Activated CD4-positive, alpha-beta T cell treated with anti-CD3 and anti-CD28 coated beads, Interleukin-2, amount 10 ng/mL, durations not matched to agents 24 days and 14 days (primary cell): ENCODE measurements at places on chromosomes 6 and 20. TPM values are rescaled to one million over a fixed set of nuclear protein-coding genes. Genes with fewer than 3 reads are reported as not detected.

Gene OTOR
- total RNA-seq: not detected in 2 replicates

Gene RAB44
- total RNA-seq: 0.07 TPM in 1 of 2 replicates, not detected in the other

Gene WFDC10B
- total RNA-seq: not detected in 2 replicates

Gene OOEP
- 0.47 TPM in 2 replicates for total RNA-seq

DNA sequence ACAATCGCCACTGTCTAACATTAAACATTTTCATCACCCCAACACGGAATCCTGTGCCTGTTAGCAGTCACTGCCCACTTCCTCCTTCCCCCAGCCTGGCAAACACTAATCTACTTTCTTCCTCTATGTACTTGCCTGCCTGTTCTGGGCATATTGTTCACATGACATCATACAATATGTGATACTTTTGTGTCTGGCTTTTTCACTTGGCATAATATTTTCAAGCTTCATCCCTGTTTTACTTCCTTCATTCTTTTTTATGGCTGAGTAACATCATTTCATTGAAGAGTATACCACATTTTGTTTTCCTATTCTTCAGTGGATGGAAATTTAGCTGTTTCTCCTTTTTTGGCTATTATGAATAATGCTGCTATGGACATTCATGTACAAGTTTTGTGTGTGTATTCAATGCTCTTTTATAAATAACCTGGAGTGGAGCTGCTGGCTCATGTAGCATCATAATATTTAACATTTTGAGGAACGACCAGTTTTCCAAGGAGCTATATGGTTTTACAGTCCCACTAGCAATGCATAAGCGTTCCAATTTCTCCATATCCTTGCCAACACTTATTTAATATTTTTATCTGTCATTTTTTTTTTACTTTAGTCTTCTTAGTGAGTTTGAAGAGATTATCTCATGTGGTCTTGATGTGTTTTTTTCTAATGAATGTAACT lies 360.1 kb downstream of the HDGFL1 start:
- DNase-seq: no peak
- H3K36me3 ChIP-seq: no peaks in the 10 kb centered on the region
- no peaks in the 10 kb centered on the region for H3K27me3 ChIP-seq
- H3K4me3 ChIP-seq: no peak overlapping the region
- H3K4me1 ChIP-seq: no peaks in the 10 kb centered on the region

GRCh38 chr6:12637960-12638641 lies 78.5 kb upstream of the PHACTR1 start:
- H3K4me3 ChIP-seq: no peak overlapping the region
- H3K4me1 ChIP-seq: peaks cover 6% of the 10 kb centered on the region
- no peaks in the 10 kb centered on the region for H3K36me3 ChIP-seq
- H3K27ac ChIP-seq: no peak overlapping the region

DNA sequence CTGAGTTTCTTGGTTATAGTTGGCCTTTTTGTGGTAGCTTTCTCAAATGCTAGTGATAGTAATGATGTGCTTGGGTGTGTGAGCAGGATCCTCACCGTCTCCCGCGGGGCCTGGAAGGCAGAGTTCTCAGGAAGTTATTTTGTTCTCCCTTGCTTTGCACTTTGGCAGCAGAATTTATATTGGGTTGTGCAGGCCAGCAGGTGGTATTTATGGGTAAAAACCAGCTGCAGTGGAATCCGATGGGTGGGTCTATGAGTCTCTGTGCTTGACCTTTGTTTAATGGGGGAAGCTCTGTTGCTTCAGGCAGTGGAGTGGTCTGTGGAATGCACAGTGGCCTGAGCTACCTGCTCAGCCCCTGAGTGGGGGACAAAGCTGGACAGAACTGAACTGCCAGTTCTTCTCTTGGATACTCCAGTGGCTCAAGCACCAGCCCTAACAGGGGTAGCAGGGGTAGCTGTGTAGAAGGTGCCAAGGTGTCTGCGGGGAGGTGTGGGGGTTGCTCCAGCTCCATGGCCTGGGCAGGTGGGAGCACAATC lies 27.3 kb downstream of the IGF2R start:
- DNase-seq: no peak
- H3K27ac ChIP-seq: peak overlapping the region; percentile 27
- no peak overlapping the region for H3K4me3 ChIP-seq
- peaks cover 57% of the 10 kb centered on the region for H3K4me1 ChIP-seq

- peaks cover 10% of the 10 kb centered on the region for H3K4me1 ChIP-seq
- H3K27me3 ChIP-seq: peaks cover 68% of the 10 kb centered on the region
- H3K36me3 ChIP-seq: no peaks in the 10 kb centered on the region
- DNase-seq: peak; percentile 90
- H3K27ac ChIP-seq: peak overlapping the region; percentile 59
These were observed 10.9 kb downstream of the IL20RA start for GRCh38 chr6:137033828-137034227.

- no peak for DNase-seq
- no peak overlapping the region for H3K4me3 ChIP-seq
- H3K27me3 ChIP-seq: no peaks in the 10 kb centered on the region
These were observed 8.9 kb upstream of the TMEM14A start for GRCh38 chr6:52662031-52662430.

GRCh38 chr6:31143148-31143547 lies 4.3 kb upstream of the PSORS1C2 start:
- DNase-seq: no peak
- no peak overlapping the region for H3K27ac ChIP-seq
- H3K36me3 ChIP-seq: peaks cover 9% of the 10 kb centered on the region

GRCh38 chr20:59812286-59813125 lies 120.9 kb downstream of the SYCP2 start:
- H3K36me3 ChIP-seq: no peaks in the 10 kb centered on the region
- DNase-seq: no peak
- no peak overlapping the region for H3K4me3 ChIP-seq
- no peaks in the 10 kb centered on the region for H3K27me3 ChIP-seq
- H3K4me1 ChIP-seq: no peaks in the 10 kb centered on the region
- no peak overlapping the region for H3K27ac ChIP-seq
